Esophagus squamous epithelium (tissue), 5 donors: ENCODE measurements at places on chromosomes 5 and 9.
A peak's percentile ranks its signal among the peaks of the same experiment; 100 is the strongest.

GRCh38 chr9:82722051-82722450 lies 340.9 kb downstream of the RASEF start:
- DNase-seq, result no peak
- H3K27me3 ChIP-seq, result no peaks in the 10 kb centered on the region
- H3K4me3 ChIP-seq, result no peak overlapping the region

DNA sequence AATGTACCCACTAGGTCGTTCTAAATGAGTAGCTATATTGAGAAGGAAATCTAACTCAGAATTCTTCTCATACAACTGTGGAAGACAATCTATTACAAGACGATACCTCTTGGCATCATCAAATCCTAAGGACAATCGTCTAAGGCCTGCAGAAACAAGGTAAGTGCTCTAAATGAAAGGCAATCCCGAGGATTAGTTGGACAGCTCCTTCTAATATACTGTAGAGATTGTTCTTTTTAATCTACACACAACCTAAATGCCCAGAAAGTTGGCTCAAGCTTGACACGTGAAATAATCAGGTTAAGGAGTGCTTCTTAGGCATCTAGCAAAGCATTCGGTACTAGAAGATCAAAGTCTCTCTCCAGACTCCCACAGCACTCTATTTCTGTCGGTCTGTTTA lies 55.1 kb downstream of the MED27 start:
- H3K4me3 ChIP-seq, result no peak overlapping the region
- no peak overlapping the region for H3K27ac ChIP-seq
- H3K36me3 ChIP-seq, result no peaks in the 10 kb centered on the region
- peaks cover 28% of the 10 kb centered on the region for H3K4me1 ChIP-seq
- no peaks in the 10 kb centered on the region for H3K27me3 ChIP-seq

GRCh38 chr9:68953771-68954170 lies 60.1 kb downstream of the PRKACG start:
- H3K4me1 ChIP-seq, result no peaks in the 10 kb centered on the region
- no peak for DNase-seq
- H3K36me3 ChIP-seq, result no peaks in the 10 kb centered on the region
- no peaks in the 10 kb centered on the region for H3K27me3 ChIP-seq
- H3K4me3 ChIP-seq, result no peak overlapping the region

GRCh38 chr5:56307714-56308333 lies 74.7 kb upstream of the ANKRD55 start:
- no peaks in the 10 kb centered on the region for H3K4me1 ChIP-seq
- DNase-seq, result no peak
- H3K36me3 ChIP-seq, result no peaks in the 10 kb centered on the region
- H3K4me3 ChIP-seq, result no peak overlapping the region

DNA sequence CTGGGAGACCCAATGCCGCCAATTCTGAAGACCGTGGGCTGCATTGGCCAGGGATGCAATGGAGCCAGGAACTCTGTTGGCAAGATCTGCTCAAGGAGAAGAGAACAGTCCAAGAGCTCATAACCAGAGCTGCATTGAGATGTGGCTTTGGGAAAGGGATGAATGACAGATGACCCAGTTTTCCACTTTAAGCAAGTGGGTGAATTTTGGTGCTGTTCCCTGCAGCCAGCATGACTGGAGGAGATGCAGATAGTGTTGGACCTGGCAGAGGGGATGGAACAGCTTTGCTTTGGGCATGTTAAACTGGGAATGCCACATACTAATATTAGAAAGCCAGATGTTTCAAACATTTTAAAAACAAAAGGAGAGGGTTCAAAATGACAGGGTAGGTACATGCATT lies 143.1 kb downstream of the FSTL4 start:
- no peaks in the 10 kb centered on the region for H3K36me3 ChIP-seq
- H3K4me3 ChIP-seq, result no peak overlapping the region
- H3K4me1 ChIP-seq, result no peaks in the 10 kb centered on the region
- DNase-seq, result no peak
- no peak overlapping the region for H3K27ac ChIP-seq

DNA sequence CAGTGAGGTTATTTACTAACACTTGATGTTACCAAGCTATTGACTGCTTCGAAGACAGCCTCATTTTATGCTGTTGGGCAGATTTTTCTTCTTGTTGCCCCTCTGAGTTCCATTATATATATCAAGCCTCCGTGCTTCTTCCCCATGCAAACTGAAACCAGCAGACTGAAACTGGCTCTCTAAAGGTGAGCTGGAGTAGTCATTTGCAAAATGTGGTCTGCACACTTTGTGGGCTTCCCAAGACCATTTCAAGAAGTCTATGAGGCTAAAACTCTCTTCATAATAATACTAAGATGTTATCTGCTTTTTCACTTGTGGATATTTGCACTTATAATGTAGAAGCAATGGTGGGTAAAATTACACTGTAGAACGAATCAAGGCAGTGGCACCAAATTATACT lies 13.9 kb downstream of the SLC36A1 start:
- peaks cover 62% of the 10 kb centered on the region for H3K36me3 ChIP-seq
- no peak overlapping the region for H3K4me3 ChIP-seq
- no peak for DNase-seq
- no peak overlapping the region for H3K27ac ChIP-seq
- no peaks in the 10 kb centered on the region for H3K27me3 ChIP-seq

DNA sequence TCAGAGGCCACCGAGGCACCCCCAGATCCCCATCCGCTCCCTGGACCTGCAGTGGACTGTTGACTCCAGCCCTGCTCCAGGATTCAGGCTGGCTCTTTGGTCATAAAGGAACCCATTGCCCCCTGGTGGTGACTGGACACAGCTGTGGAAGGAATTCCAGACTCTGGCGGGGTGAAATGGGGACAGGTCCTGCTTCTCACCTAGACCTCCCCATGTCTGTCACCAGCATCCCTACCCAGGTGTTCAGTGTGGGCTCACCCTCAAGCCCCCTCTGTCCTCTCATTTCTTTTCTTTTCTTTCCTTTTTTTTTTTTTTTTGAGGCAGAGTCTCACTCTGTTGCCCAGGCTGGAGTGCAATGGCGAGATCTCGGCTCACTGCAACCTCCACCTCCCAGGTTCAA lies 25.5 kb upstream of the STXBP1 start:
- H3K27me3 ChIP-seq, result no peaks in the 10 kb centered on the region
- H3K4me3 ChIP-seq, result no peak overlapping the region
- peaks cover 62% of the 10 kb centered on the region for H3K4me1 ChIP-seq
- no peaks in the 10 kb centered on the region for H3K36me3 ChIP-seq
- no peak for DNase-seq

DNA sequence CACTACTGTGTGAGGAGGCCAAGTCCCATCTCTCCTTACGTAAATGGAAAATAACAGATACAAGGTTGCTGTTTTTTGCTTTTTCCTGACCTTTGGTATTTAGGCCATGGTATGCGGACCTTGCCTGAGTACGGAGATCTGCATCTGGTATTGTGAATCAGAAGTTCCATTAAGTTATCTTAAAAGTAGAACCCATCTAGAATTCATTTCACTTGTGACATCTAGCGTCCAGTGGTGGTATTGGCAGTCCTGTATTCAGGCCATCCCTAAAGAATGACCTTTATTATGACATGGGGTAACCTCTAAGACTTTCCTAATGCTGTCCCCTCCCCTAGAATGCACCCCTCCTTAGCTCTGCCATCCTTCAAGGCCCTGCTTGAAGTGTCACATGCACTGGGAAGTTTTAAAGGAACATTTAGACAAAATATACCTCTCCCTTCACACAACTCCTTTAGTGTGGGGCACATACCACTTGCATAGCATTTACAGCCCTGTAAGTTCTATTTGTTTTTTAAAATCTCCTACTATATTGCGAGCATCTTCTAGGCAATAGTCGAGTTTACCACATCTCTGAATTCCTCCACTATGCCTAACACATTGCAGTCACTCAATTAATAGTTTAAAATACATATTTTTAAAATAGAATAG lies 1.9 kb upstream of the SPDL1 start:
- H3K4me1 ChIP-seq, result peaks cover 53% of the 10 kb centered on the region
- H3K27ac ChIP-seq, result peak overlapping the region; percentile 68
- no peak overlapping the region for H3K4me3 ChIP-seq
- no peaks in the 10 kb centered on the region for H3K36me3 ChIP-seq
- DNase-seq, result no peak

GRCh38 chr5:11998397-11998796 lies 94.2 kb upstream of the CTNND2 start:
- no peak for DNase-seq
- no peak overlapping the region for H3K4me3 ChIP-seq
- no peaks in the 10 kb centered on the region for H3K27me3 ChIP-seq
- H3K27ac ChIP-seq, result no peak overlapping the region

DNA sequence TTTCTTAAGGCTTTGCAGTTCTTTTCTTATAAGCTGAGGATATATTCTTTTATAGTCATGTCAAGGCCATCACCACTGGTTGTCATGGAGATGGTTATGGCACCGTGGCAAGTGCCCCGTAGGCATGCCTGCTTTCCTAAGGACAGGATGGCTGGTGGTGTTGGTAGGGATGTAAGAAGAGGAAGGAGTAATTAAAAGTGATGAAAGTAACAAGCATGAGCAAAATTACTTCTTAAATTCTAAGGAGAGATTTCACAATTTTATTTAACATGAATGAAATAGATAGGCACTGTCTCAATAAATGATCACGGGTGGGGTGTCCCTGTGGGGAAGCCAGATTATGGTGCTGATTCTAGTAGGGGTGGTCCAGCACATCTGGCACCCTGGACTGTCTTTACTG lies 290.2 kb upstream of the KLF4 start:
- no peak overlapping the region for H3K4me3 ChIP-seq
- no peaks in the 10 kb centered on the region for H3K27me3 ChIP-seq
- no peak overlapping the region for H3K27ac ChIP-seq
- no peaks in the 10 kb centered on the region for H3K36me3 ChIP-seq
- DNase-seq, result no peak

DNA sequence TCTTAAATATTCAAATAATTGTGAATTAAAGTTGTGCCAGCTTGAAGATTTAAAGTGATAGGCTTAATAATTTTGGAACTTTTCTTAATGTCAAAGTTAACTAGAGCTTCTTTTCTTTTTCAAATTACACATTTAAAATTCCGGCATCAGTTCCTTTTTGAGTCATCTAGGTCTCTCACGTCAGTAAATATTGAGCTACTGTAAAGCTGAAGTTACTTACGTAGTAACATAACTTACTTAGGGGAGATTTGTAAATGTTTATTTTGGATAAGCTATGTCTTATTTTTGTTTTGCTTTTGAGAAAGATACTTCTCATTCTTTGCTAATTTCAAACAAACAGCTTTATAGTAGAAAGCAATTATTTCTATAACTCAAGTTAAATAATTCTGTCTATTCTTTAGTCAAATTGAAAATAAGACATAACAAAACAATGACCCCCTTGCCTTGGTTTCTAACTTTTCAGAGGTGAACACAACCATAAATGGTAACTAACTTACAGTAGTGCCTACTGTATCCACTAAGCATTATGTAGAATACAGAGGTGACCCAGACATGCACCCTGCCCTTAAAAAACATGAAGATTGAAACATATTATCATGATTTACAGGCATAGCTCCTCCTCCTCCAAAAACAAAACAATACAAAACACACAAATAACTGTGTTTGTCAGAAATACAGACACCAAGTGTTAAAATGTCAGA lies 29.8 kb downstream of the CD274 start:
- H3K27me3 ChIP-seq, result no peaks in the 10 kb centered on the region
- no peak overlapping the region for H3K27ac ChIP-seq
- no peak overlapping the region for H3K4me3 ChIP-seq
- DNase-seq, result no peak
- H3K36me3 ChIP-seq, result no peaks in the 10 kb centered on the region
- H3K4me1 ChIP-seq, result no peaks in the 10 kb centered on the region

DNA sequence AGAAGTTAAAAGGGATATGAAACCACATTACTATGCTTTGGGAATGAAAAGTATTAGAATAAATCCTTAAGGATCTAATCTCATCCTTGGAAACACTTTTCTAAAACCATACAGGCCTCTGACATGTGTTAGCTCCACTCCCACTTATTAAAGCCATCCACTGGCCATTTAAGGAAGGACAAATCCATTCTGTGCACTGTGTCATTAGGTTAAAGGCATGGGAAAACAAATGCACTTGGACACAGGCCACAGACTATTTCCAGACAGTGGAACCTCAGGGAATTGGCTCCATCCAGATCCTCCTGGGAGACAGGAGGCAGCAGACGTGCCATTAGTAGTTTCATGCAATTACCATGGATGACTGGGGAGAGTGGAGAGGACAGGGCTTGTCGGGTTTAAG lies 454.9 kb downstream of the ENC1 start:
- no peak overlapping the region for H3K27ac ChIP-seq
- no peak overlapping the region for H3K4me3 ChIP-seq
- H3K27me3 ChIP-seq, result no peaks in the 10 kb centered on the region
- no peaks in the 10 kb centered on the region for H3K4me1 ChIP-seq
- no peak for DNase-seq

GRCh38 chr9:114364134-114365041 lies 23.4 kb downstream of the AKNA start:
- H3K27ac ChIP-seq, result peak overlapping the region; percentile 56
- H3K4me3 ChIP-seq, result no peak overlapping the region
- peaks cover 17% of the 10 kb centered on the region for H3K36me3 ChIP-seq
- H3K4me1 ChIP-seq, result peaks cover 50% of the 10 kb centered on the region
- H3K27me3 ChIP-seq, result no peaks in the 10 kb centered on the region

DNA sequence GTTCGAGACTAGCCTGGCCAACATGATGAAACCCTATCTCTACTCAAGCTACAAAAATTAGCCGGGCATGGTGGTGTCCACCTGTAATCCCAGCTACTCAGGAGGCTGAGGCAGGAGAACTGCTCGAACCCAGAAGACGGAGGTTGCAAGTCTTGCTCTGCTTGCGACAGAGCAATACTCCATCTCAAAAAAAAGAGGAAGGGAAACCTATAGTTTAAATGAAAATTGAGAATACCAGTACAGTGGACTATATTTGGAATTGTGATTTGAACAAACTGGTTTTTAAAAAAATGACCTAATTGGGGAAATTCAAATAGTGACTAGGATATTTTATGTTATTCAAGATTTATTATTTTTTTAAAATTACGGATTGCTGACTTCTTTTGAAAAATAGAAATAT lies 33.2 kb downstream of the DIAPH1 start:
- peaks cover 25% of the 10 kb centered on the region for H3K36me3 ChIP-seq
- no peak for DNase-seq
- H3K4me3 ChIP-seq, result no peak overlapping the region
- no peaks in the 10 kb centered on the region for H3K4me1 ChIP-seq
- H3K27me3 ChIP-seq, result no peaks in the 10 kb centered on the region

DNA sequence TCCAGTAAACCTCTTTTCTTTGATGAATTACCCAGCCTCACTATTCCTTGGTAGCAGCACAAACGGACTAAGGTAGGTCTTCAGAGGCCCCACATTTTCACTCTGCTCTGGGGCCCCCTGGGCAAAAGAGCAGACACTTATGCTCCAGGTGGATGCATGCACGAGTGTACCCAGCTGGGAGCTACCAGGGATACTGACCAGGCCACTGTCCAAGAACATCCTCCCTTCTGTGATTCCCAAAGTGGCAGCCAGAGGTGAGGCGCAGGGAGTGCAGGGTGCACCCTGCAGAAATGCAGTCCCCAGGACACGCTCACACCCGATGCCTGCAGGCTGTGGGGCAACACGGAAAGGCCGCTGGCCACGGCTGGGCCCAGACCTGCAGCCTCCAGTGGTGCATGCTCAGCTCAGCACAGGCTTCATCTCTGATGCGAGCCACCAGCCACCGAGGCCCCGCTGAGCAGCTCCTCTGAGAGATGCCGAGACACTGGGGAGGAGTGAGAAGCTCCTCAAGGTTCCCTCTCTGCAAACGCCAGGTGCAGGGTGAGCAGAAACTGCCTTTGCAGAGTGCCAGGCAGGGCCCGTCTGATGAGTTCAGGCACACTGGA lies 48.1 kb upstream of the OLFM1 start:
- H3K36me3 ChIP-seq, result no peaks in the 10 kb centered on the region
- no peak for DNase-seq
- H3K27me3 ChIP-seq, result peaks cover 62% of the 10 kb centered on the region
